ENCODE measurements at places on chromosomes 4 and X. TPM values are rescaled to one million over a fixed set of nuclear protein-coding genes. Genes with fewer than 3 reads are reported as not detected.
A peak's percentile ranks its signal among the peaks of the same experiment; 100 is the strongest.

- DNase-seq, result no peak
These were observed 330.1 kb upstream of the SMIM31 start for GRCh38 chr4:164423819-164424218.

DNA sequence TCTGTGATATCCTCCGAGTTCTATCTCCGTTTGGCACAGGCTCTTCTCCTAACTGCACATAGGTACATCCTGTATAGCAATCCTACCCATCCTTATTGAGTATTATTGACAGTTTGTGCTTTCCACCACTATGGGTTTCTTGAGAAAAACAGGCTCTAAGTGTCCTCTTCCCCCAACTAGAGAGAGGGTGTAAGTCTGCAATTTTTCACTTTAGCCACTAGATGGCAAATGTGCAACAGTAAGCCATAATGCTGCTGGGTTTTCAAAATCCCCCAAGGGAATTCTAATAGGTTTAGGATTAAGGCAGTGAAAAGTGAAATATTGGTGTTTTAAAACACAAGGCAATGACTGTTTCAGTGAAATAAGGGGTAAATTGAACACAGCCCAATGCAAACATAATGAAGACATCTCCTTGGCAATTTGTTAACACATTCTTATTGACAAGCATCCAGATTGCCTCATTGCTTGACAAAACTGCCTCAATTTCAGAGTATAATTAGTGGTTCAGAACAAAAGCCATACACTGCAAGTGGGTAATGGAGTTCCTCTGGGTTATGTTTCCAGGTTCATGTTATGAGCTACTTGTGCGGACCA is 239.0 kb upstream of the HTR2C start:
- peak; percentile 46 for DNase-seq

GRCh38 chr4:168847771-168848502 is 162.1 kb downstream of the CBR4 start:
- no peak for DNase-seq

GRCh38 chr4:122117743-122118142 is 34.4 kb upstream of the BLTP1 start:
- no peak for DNase-seq

DNA sequence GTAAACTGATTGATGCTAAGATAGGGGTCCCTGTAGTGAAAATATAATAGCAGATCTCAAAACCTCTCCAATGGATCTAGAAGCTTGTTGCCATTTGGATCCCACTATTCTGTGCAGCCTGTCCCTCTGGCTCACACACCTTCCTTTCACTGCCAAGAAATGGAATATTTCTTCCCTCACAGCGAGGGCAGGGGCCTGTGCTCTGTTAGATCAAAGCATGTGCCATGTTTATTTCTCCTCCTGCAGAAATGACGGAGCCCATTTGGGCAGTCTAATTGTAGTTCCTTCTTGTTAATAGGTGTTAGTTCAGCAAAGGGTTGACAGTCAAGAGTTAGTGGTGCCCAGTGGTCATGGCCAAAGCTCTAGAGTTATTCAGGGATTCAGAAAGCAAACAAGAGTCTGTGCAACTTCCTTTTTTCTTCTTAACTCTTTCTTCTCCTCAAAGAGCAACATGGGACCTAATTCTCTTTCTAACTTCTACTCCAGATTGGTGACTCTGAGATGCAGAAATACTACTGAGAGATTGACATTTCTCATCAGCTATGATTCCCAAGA is 106.8 kb downstream of the STOX2 start:
- no peak for DNase-seq

DNA sequence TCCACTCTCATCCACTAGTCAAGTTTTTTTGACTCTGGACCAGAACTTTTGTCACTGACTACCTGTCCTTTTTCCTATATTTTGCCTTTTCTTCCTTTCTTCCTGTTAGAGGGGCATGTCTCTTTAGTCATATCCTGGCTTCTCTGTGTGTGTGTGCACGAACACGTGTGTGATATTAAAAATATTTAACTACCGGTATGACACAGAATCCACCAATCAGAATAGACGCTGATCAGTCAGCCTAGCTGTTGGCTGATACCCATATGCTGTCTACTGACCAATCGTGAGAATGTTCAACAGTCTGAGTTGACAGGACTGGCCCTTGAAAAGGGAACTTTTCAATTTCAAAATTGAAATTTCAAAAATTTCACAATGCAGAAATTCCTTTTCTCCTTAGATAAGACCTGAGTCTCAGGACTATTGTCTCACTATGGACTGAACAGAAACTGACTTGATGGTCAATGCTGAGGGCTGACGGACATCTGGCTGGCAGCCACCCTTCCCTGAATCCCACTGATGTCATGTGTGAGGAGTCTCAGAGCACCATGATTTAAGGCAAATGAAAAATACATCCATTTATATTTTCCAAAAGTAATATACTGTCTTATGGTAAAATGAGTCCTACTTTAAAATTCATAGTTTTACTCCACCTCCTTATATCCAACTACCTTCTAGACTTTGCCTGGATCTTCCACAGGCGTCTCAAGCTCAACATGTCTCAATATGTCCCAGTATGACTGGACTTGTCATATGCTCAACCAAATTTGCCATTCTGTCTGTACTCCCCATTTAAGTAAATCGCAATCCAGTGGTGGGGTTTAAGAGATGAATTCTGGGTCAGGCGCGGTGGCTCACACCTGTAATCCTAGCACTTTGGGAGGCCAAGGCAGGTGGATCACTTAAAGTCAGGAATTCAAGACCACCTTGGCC is 78.0 kb downstream of the CHRNA9 start:
- DNase-seq, result no peak

- no peak for DNase-seq
These were observed at the start of gene PCDH10 for GRCh38 chr4:133148690-133149363. PCDH10 (plus strand) TSS chr4:133149294; CDS start chr4:133150141, 847 bp downstream.

DNA sequence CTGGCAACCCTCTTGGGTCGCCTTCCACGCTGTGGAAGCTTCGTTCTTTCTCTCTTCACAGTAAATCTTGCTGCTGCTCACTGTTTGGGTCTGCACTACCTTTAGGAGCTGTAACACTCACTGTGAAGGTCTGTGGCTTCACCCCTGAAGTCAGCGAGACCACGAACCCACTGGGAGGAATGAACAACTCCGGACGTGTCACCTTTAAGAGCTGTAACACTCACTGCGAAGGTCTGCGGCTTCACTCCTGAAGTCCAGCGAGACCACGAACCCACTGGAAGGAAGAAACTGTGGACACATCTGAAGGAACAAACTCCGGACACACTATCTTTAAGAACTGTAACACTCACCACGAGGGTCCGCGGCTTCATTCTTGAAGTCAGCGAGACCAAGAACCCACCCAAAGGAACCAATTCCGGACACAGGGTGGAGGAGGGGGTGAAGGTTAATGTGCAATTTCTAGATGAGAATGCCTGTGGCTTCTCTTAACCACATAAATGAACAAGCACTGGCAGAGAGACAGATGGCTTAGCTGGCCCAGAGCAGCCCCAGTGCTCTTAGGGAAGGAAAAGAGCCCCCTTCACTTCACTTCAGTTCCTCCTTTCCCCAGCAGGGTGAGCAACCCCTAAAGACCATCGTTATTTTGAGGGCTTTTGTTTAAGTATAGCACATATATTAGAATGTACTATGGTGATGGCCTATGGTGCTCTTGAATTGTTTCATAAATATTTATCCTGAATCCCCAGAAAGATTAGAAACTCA is 73.0 kb downstream of the LUZP4 start:
- no peak for DNase-seq

GRCh38 chr4:141079393-141079930 is 53.8 kb downstream of the RNF150 start:
- no peak for DNase-seq

GRCh38 chr4:3291969-3292570 is 751 bp upstream of the RGS12 start:
- no peak for DNase-seq

DNA sequence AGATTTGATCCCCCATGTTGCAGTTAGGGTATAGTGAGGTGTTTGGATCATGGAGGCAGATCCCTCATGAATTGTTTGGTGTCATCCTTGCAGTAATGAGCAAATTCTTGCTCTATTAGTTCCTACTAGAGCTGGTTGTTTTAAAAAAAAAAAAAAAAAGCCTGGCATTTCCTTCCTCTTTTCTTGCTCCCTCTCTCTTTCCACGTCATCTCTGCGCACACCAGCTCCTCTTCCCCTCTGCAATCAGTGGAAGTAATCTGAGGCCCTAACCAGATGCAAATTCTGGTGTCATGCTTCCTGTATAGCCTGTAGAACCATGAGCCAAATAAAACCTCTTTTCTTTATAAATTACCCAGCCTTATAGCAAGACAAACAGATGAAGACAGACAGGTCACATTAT is 24.5 kb downstream of the WDR17 start:
- no peak for DNase-seq

- DNase-seq, result no peak
These were observed 91.7 kb upstream of the PHOX2B start for GRCh38 chr4:41839916-41840854.

GRCh38 chr4:61427099-61427817 is 227.1 kb downstream of the ADGRL3 start:
- peak; percentile 25 for DNase-seq

GRCh38 chr4:77199276-77199675 is 42.3 kb downstream of the CCNG2 start:
- DNase-seq, result no peak

GRCh38 chrX:136814847-136815750 is 34.4 kb upstream of the ARHGEF6 start:
- DNase-seq, result no peak

DNA sequence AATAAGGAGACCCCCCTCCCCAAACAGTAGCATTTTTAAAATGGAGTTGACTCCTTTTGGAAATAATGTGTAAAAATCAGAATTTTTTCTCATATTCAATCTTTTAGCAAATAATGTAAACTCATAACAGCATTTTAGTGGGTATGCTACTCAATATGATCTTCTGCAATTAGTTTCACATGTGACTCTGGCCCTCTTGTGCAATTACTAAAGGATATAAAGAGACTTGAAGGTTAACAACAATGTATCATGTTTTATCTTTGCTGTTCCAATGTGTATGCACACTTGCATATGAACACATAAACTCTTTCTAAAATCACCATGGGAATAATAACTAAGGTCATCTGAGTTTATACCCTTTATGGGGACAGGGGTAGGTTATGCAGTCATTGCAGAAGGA is 39.9 kb upstream of the RXFP1 start:
- DNase-seq, result no peak

GRCh38 chrX:3154386-3154975 is 113.2 kb downstream of the ARSF start:
- no peak for DNase-seq

DNA sequence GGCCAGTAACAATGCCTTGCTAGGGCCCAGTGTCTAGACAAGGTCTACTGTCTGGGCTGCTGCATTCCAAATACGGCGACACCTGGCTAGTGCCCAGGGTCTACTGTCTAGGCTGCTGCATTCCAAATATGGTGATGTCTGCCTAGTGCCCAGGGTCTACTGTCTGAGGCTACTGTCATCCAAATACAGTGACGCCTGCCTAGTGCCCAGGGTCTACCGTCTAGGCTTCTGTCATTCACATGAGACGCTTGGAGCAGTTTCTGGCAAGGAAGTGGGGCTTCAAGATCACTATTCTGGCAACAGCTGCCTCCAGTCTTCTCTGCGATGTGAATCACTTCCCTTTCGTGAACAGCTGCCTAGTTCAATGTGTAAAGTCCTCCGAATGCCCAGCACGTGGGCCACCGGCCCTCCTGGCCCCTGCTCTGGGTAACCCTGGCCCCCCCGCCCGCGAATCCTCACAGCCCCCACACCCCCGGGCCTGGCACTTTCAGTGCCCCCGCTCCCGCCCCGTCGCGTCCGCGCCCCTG is 12.7 kb downstream of the ACOX3 start:
- DNase-seq, result no peak

GRCh38 chrX:123422875-123423274 is 238.8 kb downstream of the GRIA3 start:
- no peak for DNase-seq

- no peak for DNase-seq
These were observed 316.8 kb downstream of the HS3ST1 start for GRCh38 chr4:11111876-11112275.

SH3D19 gene
- 41.7 TPM for total RNA-seq

FOXR2 gene
- not detected for total RNA-seq

FAM47E gene
- total RNA-seq, result 2.2 TPM

MGAT4D gene
- not detected for total RNA-seq
